ENCODE measurements at places on chromosomes 6 and 20.

DNA sequence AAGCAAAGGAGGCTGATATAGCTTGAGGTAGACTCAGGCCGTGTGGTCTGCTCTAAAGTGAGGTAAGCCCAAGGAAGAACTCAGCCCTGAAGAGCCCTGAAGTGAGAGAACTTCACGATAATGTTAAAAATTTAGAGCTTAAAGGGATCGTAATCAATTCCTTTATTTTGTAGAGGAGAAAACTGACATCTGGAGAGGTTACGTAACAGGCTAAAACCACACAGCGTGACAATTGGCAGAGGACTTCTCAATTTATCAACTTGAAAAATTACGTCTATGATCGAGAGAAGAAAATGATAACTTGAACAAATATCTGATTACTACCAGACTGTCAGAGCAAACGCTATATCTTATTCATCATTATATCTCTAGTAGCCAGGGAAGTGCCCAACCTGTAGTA is 121.8 kb upstream of the FOXO3 start:
- DNase-seq: no peak

DNA sequence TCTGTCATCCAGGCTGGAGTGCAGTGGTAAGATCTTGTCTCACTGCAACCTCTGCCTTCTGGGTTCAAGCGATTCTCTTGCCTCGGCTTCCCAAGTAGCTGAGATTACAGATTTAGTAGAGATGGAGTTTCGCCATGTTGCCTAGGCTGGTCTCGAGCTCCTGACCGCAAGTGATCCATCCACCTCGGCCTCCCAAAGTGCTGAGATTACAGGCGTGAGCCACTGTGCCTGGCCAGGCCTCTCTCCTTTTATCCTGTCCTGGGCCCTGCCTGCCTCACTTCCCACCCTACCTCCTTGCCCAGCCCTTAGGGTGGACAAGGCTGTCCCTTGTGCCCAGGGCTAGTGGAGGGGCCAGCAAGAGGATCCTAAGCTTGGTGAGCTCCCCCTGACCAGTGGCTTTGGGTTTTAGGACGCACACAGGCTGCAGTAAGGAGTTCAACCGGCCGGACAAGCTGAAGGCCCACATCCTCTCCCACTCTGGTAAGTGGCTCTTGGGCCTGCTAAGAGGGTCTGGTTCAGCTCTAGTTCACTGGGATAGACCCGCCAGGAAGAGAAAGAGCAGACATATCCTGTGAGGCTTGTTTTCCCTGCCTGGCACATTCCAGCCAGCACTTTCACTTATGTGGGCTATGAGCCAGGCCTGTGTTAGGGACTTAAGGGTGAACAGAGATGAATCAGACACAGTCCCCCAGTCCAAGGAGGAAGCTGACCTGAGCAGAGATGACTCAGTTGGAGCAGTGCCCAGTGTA is 21.9 kb upstream of the CHMP4B start:
- DNase-seq: no peak

DNA sequence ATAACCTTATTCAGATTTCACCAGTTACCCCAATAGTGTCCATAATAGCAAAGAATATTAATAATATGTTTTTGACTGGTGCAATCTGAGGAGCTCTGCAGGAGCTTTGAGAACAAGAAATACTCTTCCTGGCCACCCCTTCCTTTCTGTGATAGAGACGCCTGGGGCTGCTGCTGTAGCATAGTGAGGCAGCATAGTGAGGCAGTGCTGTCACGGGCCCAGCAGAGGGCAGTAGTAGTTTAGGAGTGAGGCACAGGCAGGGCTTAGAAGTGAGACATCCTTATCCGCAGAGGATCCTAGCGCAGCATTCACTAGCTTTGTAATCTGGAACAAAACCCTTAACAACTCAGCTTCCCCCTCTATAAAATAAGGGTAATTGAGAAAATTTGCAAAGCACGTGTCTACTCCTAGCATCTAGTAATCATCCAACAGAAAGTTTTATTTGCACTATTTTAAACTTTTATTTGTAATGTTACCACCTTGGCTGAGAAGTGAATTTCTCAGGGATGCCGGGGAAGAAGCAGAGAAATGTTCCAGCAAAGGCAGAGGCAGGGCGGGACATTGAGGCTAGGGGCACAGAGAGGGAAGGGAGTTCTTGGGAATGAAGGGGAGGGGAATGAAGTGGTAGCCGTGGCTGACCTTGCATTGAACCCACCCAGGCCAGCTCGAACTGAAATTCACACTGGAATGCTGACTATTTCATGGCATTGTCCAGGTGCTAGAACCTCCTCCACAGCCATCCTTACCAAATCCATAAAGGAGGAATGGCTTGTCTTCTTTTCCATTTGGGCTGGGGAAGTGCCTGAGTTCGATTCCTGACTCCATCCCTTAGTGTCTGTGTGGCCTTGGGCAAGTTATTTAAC is 78.8 kb downstream of the CDS2 start:
- peak; percentile 81 for DNase-seq

DNA sequence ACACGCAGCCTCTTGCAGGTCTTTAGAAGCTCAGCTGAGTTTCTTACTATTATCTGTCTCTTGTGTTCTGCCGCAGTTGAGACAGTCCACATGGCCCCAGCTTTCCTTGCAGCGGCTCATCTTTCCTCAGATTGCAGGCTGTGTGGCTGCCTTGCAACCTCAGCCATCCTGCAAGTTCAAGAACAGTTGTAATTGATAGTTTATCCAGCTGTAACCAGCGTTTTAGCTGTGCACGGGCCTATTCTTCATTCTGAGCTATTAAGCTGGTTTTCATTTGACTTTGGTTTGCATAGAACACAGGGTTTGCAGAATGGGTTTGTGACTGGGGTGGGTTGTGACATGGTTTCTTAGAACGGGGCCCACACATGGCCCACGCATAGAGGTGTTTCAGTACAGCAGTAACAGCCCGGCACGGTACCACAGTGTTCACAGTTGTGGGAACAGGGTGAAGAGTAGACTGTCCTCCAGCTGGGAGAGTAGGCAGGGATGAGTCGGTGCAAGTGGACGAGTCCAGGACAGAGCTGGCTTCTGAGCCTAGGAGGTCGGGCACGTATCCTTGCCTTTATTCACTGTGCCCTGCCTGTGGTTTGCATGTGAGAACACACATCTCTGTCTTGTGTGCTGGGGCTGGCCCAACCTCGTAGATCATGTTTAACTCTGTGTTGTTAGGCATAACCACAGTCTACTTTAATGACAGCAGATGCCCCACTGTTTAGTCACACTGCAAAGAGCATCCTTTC is 89.2 kb downstream of the RPP40 start:
- DNase-seq: no peak

DNA sequence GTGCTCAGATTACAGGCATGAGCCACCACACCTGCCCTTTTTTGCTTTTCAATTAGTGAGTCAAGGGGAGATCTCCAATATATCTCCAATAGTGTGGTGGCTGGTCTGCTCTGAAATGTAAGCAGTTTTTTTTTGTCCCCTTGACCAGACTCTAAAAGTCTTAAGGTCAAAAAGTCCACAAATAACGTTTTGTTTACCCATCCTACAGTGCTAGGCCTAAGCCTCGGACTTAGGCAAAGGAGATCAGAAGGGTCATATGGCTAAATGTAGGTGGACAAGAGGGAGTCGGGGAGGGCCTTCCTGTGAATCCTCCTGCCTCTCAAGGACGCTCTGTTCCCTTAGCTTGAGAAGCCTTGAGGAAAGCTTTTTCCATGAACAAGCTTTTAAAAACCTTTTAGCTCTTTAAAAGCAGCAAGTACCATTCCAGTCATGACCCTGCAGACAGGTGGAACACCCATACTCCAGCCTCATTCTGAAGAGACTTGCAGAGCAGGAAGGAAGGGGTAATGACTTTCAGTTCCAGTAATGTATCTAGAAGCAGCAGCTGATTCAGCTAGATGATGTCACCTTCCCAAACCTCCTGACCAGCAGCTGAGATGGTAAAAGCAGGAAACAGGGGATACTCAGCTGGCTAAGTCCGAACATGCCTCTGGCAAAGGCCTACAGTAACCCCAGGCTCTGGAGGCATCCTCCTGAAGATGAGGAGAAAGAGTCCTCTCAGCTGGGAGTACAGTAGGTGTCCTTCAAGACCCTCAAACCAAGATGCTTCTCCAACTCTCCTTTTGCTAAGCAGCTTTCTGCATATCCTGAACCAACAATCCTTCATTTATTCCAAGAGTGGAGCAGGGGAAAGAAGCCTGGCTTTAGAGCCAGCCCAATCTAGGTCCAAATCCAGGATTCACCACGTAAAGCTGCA is 23.6 kb downstream of the BCL2L1 start:
- no peak for DNase-seq

GRCh38 chr6:47762502-47762901 is 19.3 kb upstream of the OPN5 start:
- DNase-seq: no peak

- DNase-seq: no peak
Measured at GRCh38 chr6:45229416-45229815, 98.7 kb upstream of the RUNX2 start.

DNA sequence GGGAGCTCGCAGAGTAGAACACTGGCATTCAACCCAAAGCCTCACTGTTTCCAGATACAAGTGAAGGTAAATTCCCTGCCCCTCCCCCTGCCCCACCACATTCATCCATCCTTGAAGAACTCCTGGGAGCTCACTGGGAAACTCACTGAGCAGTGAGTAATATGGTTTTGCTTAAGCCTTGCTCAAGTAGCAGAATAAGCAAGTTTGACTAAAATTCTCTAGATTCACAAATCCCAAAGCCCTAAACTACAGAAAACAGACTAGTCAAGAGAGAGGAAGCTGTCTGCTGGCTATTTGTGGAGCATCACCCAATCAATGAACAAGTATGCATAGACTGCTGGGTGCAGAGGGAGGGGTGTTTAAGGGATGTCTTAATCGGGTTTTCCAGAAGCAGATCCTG is 82.1 kb downstream of the UNC5CL start:
- DNase-seq: no peak

GRCh38 chr6:143845033-143845432 is 1.9 kb downstream of the LTV1 start:
- DNase-seq: no peak

GRCh38 chr6:143934331-143934730 is 70.1 kb downstream of the ZC2HC1B start:
- no peak for DNase-seq

DNA sequence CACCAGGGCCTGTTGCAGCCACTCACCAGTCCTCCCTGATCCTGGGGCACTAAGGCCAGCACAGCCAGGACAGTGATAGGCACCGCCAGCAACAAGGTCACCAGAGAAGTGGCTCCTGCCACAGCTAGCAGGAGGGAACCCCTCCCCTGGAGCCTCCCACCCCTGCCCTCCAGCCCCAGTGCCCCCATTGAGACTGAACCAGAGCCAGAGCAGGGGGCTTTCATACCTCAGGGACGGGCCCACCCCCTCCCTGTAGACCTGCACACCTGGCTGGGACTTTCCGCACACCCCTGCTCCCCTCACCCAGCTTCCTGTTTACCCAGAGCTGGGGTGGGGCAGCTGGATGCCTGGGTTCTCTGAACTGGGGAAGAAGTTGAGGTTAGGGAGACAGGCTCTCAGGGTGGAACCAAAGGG is at the start of gene LTB:
TSS of gene LTB (minus strand) at position 195 of the 414 bp plus-strand sequence. CDS start at position 188, 7 bp downstream.
- no peak for DNase-seq

DNA sequence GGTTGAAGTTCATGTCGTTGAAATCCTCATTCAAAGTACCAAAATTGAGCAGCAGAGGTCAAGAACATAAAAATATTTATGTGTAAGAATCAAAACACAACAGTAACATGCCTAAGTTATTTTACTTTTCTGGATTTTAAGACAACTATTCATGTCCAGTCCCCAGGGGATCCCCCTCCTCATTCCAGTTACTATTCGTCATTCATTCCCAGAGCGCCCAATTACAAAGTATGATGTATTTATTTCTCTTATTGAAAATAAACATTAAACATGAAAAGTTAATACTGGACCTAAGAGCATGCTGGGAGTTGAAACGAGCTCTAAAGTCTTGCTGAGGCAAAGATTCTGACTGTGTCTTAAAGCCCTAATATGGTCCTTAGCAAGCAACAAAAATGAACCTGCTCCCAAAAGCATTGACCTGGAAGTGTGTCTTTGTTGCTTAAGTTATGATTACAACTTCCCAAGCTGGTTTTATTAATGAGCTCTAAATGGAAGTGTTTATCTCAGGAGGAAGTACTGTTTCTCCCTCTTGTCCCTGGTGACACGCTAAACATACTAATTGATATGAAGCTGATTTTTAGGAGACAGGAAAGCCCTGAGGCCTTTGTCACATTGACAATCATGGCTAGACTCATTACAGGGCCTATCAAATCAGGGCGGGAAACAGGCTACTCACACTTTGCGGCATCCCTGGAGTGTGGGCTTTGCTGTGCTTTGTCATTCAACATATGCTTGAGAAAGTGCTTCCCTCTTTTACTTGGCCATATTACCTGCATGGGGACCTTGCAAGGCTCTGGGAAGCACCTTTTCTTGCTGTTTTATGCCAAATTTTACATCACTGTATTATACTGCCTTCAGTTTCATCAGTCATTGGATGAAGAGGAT is 192.2 kb upstream of the DTNBP1 start:
- DNase-seq: no peak

Data from left forelimb (tissue), 1 donor.